Right forelimb (tissue), 1 donor: ENCODE measurements at places on chromosomes 2 and 18.
A peak's percentile ranks its signal among the peaks of the same experiment; 100 is the strongest.

DNA sequence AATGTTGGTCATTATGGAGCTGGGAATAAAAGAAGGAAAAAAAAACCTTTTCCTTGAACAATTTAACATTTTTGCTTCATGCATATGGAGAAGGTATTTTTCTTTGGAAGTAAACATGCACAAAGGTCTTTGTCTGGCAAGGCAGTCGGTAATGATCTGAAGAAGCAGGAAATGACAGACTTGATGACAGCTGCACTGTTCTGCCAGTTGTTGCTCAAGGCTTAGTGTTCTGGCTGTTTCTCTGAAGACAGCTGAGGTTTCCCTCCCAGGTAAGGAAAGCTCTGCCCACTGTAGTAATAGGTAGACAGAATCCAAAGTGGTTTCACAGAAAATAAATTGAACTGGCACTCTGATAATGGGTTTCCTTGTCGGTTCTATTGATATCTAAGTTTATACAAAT is 308.4 kb upstream of the GCFC2 start:
- no peak for DNase-seq

DNA sequence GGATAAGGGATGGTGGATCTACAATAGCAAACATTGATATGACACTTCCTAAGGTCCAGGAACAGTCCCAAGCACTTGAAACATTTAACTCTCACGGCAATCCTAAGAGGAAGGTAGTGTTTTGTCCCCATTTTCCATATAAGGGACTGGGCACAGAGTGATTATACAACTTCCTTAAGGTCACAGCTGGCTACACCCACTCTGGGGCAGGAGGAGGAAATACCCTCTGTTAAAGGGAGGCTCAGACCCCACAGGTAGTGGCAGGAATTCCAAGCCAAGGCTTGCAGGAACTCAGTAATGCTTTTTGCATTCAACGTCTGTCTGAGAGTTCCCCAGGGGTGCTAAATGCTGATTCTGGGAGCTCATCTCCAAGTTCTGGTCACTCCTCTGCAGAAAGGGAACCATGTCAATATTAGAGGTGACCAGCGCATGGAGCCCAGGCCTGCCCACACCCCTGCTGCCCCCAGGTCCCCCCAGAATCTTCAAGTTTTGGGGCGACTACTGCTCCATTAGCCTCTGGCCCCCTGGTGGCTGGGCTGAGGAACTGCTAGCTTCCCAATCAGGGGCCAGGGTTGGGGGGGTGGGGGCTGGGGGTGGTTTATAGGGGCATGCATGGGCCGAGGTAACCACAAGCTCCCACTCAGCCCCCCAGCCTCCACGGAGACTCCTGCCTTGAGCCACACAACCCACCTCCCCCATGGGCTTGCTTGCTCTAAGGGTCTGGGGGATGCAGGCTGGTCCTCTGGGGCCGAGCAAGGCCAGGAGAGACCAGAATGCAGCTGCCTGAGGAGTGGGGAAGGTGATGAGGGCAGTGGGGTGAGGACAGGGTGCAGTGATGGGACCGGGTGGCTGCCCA is 11.1 kb downstream of the OBSL1 start:
- DNase-seq, result no peak

GRCh38 chr2:184611361-184612085 is 13.2 kb downstream of the ZNF804A start:
- DNase-seq, result no peak

GRCh38 chr18:939958-940357 is 35.3 kb downstream of the ADCYAP1 start:
- DNase-seq, result no peak

- no peak for DNase-seq
Measured at GRCh38 chr2:48346124-48346536, 183.8 kb upstream of the STON1 start.

DNA sequence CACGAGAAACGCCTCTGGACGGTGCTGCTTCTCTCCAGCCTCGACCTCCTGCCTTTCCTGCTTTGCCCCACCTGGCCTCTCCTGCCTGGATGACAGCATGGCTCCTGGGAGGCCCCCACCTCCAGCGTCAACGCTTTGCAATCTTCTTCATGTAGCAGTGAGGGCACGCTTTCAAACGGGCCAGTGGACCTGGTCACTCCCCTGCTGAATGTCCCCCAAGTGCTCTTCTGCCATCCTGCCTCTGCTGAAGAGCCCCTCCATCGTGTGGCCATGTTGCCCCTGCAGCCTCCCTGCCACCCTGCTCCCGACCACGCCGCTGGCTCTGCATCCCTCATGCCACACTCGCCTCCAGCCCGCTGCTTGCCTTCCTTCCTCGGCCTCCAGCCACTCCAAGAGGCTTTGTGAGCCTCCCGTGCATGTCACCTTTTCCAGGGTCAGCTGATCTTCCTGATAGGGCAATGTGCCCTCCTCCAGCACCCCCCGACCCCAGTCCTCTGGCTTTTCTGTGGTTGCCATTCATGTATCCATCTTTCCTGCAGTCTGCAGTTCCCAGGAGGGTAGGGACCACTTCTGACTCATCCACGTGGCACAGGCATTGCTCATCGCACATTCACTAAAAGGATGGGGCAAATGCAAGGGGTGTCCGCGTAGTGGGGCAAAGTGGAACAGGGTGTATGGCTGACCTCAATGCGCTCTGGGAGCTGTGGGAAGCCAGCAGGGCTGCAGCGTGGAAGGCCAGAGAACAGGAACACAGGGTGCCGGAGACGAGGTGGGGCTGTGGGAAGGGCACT is 268.8 kb downstream of the TWIST2 start:
- no peak for DNase-seq

GRCh38 chr2:202064171-202064880 is 8.7 kb upstream of the KIAA2012 start:
- DNase-seq, result peak; percentile 70

DNA sequence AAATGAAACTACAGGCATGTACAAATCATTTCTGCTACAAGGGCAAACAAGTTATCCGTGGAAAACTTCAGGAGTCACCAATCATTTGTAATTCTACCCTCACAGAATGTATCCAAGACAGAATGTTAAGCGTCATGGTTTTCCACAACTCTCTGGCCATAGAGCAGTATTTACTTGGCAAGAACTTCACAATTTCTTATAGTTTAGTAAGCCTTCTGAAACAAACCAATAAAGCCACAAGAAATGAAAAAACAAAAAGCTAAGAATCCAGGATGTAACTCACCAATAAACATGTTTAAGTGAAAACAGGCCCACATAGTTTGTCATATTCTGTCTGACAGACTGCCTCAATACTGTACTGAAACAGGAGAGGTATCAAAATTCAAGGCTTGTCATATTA is 70.3 kb downstream of the LNPK start:
- DNase-seq, result no peak

DNA sequence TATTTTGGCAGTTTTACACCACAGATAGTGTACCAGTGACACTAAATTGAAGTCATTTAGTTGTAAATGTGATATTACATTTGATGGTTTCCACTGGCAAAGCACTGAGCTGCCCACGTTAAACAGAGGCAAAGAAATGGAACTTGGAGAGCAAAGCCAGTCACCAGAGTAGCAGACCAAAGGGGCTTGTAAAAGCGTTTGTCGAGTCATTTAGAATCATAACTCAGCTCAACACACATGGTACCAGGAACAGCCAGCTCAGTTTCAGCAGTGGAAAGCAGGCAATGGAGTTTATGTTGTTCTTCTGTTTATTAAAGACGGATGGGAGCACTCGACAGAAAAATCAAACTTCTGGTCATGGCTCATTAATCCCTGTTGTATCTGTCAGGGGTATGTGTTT is 91.2 kb downstream of the POU3F3 start:
- no peak for DNase-seq

DNA sequence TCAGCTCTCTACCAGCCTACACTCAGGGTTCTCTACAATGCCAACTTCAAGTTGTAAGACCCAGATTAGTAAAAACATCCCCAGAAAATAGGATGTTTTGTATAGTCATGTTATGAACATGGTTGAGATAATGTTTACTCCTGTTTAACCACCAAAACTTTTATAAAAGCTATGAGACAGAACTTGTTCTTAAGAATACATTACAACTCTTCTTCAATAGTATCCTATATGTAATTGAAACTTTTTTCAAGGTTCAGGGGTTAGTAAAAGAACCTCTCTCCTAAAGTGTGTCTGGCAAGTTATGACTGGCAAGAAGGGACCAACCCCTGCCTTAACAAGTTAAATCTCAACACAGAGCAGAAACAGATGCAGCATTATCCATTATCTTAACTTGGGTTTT is 118.8 kb upstream of the STK17B start:
- no peak for DNase-seq

DNA sequence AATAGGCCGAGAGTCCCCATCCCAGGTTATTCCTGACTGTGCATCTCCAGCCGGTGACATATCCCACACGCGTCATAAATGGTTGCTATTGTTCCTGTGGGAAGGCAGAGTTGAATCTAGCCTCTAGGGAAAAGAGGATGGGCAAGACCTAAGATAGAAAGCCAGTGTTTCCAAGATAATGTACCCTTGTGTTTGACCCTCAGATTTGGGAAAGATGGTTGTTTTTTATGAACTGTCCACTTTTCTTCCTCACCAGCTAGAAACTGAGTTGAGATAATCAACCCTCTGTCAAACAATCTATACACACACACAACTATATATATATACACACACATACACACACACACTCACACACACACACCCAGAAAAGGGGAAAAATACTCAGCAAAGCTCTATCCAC is 131.0 kb downstream of the PRKCE start:
- no peak for DNase-seq

DNA sequence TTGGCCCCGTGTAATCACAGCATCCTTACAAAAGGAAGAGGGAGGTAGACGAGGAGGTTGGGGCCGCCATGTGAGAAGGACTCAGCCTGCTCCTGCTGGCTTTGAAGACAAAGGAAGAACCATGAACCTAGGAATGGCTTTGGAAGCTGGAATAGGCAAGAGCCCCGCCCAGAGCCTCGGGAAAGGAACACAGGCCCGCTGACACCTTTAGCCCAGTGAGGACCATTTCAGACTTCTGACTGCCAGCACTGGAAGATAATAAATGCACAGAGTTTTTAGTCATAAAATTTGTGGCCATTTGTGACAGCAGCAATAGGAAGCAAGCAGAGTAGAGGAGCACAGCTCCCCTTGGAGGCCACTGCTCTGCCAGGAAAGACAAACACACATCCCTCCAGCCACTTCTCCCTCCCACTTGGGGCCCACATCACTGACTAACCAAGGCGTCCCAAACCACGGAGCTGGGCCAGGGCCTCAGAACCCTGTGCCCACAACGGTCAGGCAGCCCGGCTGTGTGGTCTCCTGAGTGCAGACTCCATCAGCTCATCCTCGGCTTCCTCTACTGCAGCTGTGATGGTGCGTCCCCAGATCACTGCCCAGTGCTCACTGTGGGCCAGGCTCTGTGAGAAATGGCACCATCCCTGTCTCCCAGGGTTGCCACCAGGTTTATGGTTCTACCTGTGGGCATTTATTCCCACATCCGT is 39.7 kb downstream of the TFCP2L1 start:
- DNase-seq, result no peak
